Psoas muscle (tissue), 8 donors: ENCODE measurements at places on chromosomes 2 and 18. TPM values are rescaled to one million over a fixed set of nuclear protein-coding genes. Genes with fewer than 3 reads are reported as not detected.

The EN1 gene
- total RNA-seq: 2.5 TPM

- no peaks in the 10 kb centered on the region for H3K4me1 ChIP-seq
- H3K27ac ChIP-seq: no peak overlapping the region
- no peaks in the 10 kb centered on the region for H3K27me3 ChIP-seq
- no peak for DNase-seq
These were observed 28.6 kb upstream of the CERS6 start for GRCh38 chr2:168427451-168427850.

The SERPINB2 gene
- 0.22 TPM for total RNA-seq

- H3K4me1 ChIP-seq: no peaks in the 10 kb centered on the region
- no peaks in the 10 kb centered on the region for H3K36me3 ChIP-seq
- H3K4me3 ChIP-seq: no peak overlapping the region
- no peak overlapping the region for H3K27ac ChIP-seq
These were observed 99.8 kb downstream of the DIS3L2 start for GRCh38 chr2:232061265-232061664.

- H3K27me3 ChIP-seq: no peaks in the 10 kb centered on the region
- no peaks in the 10 kb centered on the region for H3K36me3 ChIP-seq
- no peak for DNase-seq
- peak overlapping the region; percentile 67 for H3K27ac ChIP-seq
These were observed 221.5 kb downstream of the SH3RF3 start for GRCh38 chr2:109350526-109350925.

The C2orf15 gene
- not detected for total RNA-seq
